ENCODE measurements at places on chromosomes 3 and 15.

DNA sequence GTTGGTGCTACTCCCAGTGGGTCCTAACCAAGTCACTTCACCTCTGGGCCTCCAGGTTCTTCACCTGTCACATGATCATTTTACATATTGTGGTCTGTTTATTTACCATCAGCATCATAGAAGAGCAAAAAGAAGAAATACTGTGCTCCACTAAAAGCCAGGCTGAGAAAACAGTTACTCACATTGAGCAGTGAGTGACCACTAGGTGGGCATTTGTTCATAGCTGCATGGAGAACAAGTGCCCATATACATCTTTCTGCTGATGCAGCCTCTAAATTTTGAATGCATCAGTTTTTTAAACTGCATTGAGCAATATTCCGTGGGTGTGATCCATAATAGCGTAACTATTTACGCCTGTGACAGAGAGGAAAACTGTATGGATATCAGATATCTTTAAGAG lies 76.2 kb downstream of the DCUN1D1 start:
- no peak for DNase-seq

- DNase-seq: no peak
Observed at GRCh38 chr3:128424508-128425069, 42.1 kb downstream of the DNAJB8 start.

- no peak for DNase-seq
Observed at GRCh38 chr15:39287322-39288195, 293.3 kb upstream of the THBS1 start.

DNA sequence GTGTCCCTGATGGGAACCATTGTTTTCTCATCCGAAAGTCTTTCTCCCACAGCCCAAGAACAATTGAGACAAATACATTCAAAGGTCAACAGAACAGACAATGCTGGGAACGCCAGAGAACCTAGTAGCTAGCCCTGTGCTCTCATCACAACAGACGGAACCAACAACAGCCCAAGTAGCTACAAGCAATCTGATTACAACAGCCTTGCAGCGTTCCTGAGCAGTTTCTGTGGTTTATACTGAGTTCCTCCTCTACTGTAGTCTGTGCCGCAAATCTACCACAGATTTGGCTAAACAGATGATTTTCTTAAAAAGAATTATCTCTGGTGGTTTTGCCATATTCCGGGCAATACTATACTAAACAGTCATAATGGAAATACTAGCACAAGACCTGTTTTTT lies 435.6 kb downstream of the MECOM start:
- no peak for DNase-seq

DNA sequence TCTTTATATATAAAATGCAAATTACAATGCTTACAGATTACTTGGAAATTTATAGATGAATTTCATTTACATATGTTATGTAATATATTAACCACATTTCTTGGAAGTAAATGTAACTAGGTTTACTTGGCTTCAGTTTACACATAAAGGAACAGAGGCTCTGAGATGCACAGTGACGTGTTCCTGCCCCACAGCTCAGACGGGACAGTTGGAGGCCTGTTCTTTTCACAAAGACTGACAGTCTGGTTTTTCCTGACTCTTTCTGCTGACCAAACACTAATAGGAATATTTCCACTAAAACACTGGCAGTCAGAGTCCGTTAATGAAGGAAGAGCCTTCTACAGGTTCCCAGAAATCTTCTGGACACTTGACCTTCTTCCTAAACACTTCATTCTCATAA lies 336.1 kb downstream of the MFSD1 start:
- DNase-seq: no peak

DNA sequence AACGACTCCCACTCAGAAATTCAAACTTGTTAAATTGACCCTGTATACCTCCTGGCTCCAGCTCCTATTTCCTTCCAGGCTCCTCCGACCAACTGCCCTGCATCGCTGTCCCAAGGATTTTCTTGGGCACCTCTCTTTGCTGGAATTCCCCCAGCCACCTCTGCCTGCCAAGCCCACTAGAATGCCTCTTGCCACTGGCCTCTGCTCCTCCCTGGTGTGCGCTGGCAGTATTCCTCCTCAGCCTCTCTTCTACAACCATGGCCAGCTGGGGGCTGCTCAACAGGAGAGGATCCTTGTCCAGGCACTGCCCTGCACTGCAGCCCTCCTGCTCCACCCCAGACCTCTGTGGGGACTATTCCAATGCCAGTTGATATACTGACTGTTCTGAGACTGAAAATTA lies 7.4 kb downstream of the WNT7A start:
- DNase-seq: no peak

DNA sequence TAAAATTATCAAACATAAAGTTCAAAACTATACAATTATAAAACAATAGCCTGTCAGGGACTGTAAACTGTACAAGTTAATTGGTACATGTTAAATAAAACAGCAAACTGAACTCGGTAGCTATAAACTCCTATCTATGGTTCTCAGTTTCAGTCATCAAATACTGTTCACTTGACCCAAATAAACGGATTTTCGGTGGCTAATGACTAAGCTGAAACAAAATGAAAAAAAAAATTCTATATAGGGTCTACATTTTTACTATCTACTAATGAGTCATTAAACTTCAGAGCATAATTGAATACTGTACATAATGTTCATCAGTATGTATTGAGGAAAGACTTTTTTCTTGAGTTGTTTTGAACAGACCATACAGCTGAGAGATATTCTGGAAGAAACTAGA lies 6.6 kb downstream of the PROK2 start:
- DNase-seq: no peak

DNA sequence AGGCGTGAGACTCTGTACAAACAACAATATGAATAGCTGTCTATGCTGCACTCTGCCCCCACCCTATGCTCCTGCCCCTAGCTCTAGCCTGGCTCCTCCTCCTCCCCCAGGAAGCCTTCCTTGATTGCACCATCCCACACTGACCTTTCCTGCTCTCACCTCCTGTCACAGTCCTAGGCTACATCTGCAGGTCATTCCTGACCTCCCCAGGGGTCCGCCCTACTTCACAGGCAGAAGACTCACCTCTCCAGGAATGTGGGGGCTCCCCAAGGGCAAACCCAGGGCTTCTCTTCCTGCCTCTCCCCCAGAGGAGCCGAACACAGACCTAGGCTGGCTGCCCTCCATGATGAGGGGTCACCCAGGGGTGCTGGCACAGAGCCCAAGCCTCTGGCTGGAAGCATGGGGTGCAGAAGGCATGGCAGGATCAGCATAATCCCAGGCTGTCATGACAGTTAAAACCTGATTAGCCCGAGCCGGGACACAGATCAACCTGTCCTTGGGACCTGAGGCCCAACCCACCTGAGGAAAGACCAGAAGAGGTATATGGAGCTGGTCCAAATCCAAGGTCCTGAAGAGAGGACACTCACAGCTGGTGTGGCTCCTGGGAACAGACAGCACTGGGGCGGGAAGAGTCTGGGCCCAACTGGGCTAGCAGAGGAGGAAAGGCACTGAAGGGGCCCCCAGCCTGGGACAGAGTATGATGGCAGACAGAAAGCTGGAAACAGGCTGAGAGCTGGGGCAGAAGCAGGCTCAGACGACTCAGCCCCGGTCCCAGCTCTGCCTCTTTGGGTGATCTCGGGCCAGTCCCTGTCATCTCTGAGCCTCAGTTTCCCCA lies 5.9 kb downstream of the SEMA7A start:
- no peak for DNase-seq

GRCh38 chr3:127953091-127954035 lies 38.3 kb downstream of the KBTBD12 start:
- DNase-seq: no peak

DNA sequence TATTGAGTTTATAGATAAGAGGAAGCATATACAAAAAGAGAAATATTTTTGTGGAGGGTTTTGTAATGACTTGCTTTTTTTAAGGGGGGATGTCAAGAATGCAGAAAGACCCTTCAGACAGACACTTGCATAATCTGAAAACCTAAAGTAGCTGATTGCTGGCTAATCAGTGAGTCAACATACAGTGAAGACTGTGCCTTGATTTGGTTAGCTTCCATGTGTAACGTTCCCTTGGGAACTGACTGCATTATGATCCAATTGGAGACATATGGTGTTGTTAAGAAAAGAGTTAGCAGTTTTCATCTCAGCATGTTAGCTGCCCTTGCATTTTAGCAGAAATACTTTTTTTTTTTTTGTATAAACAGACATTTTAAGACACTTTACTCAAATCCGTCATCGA lies 483.2 kb downstream of the RBMS3 start:
- no peak for DNase-seq

DNA sequence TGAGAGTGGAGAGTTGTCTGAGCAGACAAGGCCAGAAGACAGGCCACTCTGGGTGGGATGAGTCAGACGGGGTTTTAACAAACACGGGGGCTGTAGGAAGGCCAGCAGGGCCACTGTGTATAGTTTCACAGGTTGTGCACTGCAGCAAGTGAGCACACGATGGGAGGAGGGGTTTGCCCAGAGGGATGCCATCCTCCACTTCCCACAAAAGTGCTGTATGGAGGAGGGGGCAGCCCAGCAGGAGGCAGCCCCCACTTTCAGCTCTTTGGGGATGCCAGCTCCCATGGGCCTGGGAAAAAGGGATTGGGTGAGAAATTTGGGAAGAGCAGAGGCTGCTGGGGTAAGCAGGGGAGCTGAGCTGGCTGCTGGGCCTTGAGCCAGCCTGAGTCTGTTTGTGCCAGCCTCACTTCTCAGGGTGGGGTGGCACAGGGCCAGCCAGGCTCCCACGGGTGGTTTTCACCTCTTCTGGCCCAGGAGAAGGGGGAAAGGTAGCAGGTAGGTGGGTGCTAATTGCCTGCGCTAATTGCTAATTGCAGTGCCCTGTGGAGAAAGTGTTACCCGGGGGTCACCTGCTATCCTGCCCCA lies 6.7 kb downstream of the ZBTB47 start:
- DNase-seq: no peak

GRCh38 chr15:41809121-41809520 lies 18.8 kb upstream of the JMJD7 start:
- no peak for DNase-seq

GRCh38 chr15:98647026-98647773 lies 1.1 kb upstream of the IGF1R start:
- DNase-seq: peak; percentile 61

- DNase-seq: no peak
Observed at GRCh38 chr3:194080436-194080835, 55.5 kb upstream of the HES1 start.

GRCh38 chr15:57773051-57773450 lies 66.5 kb downstream of the POLR2M start:
- no peak for DNase-seq

- no peak for DNase-seq
Observed at GRCh38 chr15:95409211-95409610, 921.3 kb upstream of the NR2F2 start.

DNA sequence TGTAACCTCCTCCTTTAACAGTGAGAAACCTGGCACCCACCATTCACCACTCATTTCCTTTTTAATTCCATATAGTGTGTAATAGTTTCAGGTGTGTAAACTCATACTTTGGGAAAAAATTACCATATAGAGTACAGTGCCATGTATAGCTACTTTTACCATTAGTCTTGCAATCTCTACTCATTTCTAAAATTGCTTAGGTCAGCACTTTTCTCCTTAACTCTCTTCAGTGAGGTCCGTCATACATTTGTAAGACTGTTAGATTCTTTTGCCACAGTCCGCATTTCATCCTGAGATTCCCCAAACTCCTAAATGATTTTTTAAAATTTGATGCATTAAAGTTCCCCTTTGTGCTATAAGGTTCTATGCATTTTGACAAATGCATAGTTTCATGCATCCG lies 238.3 kb upstream of the ATP10A start:
- no peak for DNase-seq

DNA sequence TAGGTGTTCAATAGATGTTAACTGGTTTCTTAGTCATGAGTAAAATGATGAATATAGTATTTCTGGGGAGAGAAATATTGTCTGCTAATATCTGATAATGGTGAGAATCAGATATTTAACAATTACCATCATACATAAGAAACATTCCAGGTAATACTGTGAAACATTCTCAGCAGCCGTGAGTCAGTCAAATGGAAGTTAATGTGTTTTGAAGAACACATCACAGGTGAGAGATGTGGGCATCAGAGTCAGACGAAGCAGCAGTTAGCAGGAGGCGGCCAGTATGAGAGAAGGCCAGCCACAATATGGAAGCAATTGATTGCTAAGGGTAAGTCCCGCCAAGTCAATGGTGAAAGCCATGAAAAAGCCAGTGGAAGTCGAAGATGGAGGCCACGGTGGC lies 1035.9 kb downstream of the TUSC7 start:
- DNase-seq: no peak

GRCh38 chr3:56915966-56916586 lies 114.3 kb upstream of the ARHGEF3 start:
- no peak for DNase-seq

GRCh38 chr15:99707473-99708270 lies 25.6 kb downstream of the LYSMD4 start:
- no peak for DNase-seq

GRCh38 chr3:131306242-131306641 lies 75.3 kb upstream of the NUDT16 start:
- DNase-seq: no peak

DNA sequence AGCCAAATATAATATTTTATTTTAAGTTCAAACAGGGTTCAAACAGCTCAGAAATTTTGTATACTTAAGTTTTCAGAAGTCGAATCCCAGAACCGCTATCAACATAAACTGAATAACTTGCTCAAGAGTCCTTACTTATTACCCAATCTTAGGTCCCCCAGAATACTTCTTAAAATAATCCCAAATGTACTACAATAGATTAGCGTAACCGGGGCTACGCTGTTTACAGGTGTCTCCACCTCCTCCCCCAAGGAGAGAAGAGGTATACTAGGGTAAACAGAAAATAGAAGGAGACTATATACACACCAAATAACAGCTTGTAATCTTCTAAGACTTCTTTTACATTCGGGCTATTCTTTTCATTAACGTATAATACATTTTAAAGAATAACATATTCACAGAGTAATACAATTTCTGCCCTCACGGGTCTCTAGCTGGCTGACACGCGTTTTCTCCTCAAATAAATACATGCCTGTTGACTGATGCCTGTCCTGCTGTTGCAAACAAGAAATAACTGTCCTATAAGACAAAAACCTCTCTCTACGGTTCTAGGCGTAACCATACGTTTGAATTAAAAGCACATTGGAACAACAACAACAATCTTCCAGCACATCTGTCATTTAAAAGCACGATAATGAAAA lies 1.3 kb downstream of the DENND4A start:
- peak; percentile 16 for DNase-seq

- no peak for DNase-seq
Observed at GRCh38 chr3:126316031-126316461, 41.2 kb downstream of the KLF15 start.

DNA sequence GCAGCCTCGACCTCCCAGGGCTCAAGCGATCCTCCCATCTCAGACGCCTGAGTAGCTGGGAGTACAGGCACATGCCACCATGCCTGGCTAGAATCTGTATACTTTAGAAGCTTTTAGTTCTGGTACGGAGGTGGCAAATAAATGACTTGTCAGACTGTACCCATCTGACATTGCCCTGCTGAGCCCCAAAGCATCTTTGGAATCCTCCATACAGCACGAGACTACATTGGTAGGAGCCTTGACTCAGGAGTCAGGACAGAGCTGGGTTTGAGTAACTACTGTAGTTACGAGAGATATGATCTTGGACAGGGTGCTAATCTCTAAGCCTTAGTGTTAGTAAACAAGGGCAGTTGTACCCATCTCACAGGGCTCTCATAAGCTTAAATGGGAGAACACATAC lies 67.8 kb upstream of the NPHP3 start:
- DNase-seq: no peak

GRCh38 chr15:43900996-43901395 lies 74.2 kb downstream of the WDR76 start:
- DNase-seq: no peak

GRCh38 chr3:53773611-53774368 lies 72.4 kb downstream of the CHDH start:
- DNase-seq: peak; percentile 57

- DNase-seq: no peak
Observed at GRCh38 chr3:10345911-10346310, 25.0 kb upstream of the SEC13 start.
